Stimulated activated CD4-positive, alpha-beta T cell treated with anti-CD3 and anti-CD28 coated beads, Interleukin-1b, Interleukin-23, amount 100 ng/mL, for 4 hours (primary cell): ENCODE measurements at places on chromosomes 7 and 10.

GRCh38 chr7:91784469-91784868, 96.0 kb downstream of the MTERF1 start:
- no peak for DNase-seq

GRCh38 chr10:18213271-18213670, 73.0 kb downstream of the CACNB2 start:
- DNase-seq = no peak

GRCh38 chr7:138607216-138608126, 93.7 kb downstream of the SVOPL start:
- no peak for DNase-seq

DNA sequence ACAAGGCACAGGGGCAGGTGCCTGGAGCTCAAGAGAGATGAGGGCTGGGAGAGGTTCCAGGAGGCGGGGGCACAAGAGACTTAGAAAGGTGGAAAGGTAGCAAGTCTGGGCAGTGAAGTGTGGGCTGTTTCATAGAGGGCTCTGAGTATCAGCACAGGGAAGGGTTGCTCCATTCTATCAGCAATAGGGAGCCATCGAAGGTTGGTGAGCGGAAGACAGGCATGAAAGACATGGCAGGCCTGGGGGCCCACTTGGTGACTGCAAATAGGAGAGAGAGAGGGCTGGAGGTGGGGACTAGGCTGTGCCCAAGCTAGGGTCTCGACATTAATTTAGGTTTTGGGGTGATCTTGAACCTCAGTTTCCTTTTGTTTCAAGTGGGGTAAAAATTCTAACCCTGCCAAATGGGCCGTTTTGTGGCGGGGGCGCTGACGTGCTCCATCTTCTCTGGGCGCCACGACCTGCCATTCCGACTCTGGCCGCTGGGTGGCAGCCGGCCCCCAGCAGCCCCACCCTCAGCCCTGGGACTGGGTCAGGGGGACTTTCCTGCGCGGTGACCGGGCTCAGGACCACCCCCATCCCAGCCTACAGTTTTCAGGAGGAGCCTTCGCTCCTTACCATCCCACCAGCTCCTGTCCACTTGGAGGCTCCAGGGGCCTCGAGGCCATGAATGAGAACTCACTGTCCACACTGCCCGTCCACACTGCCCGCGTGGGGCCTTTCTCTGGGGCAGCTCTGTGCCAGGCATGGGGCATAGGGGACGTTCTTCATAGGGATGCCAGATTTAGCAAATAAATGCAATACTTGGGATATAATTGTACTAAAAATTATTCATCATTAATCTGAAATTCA, 37.2 kb upstream of the PCBD1 start:
- DNase-seq = peak; percentile 58

DNA sequence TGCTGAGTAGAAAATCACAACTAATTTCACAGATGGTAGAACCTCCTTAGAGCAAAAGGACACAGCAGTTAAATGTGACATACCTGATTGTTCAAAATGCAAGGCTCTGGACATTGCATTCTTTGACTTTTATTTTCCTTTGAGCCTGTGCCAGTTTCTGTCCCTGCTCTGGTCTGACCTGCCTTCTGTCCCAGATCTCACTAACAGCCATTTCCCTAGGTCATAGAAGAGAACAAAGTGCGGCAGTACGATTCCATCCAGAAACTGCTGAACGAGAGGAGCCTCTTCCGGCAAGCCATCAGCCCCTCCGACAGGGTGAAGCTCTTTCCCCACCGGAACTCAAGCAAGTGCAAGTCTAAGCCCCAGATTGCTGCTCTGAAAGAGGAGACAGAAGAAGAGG, 186.9 kb downstream of the CFTR start:
- DNase-seq = no peak

- no peak for DNase-seq
Observed at GRCh38 chr10:61335359-61335758, 117.8 kb downstream of the TMEM26 start.

DNA sequence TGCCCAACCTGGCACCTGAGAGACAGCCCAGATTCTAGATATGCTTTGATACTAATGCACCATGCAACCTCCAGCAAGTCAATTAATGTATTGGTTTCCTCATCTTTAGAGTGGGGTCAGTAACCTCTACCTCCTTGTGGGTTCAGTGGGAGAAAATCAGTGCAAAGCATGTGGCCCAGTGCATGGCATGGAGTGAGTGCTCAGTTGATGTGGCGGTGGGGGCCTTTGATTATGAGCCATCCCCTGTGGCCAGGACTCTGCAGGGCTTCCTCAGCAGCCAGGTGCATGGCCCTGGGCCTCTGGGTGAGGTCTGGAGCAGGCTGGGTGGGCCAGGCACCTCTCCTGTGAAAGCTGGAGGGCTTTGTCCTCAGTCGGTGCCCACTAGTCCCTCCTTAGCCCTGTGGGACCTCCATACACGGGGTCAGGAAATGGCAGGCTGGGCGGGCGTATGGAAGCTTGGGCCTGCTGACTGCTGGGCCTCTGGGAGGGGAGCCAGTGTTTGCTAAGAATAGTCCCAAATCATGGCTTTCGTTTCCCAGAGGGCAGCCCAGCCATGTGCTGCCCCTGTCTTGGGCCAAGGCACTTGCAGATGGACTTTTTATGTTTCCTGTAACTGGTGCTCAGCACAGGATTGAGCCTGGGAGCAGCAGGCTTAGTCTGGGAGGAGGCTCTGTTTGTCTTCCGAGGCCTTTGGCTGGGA, 3.4 kb downstream of the PALD1 start:
- DNase-seq = no peak

GRCh38 chr10:32371101-32371500, 24.1 kb upstream of the EPC1 start:
- DNase-seq = no peak

- DNase-seq = peak; percentile 1
Observed at GRCh38 chr10:66925896-66926715, at the start of gene LRRTM3. Gene LRRTM3, plus strand, starts transcription at chr10:66926036.

GRCh38 chr7:154338701-154339506, 286.7 kb downstream of the DPP6 start:
- no peak for DNase-seq

DNA sequence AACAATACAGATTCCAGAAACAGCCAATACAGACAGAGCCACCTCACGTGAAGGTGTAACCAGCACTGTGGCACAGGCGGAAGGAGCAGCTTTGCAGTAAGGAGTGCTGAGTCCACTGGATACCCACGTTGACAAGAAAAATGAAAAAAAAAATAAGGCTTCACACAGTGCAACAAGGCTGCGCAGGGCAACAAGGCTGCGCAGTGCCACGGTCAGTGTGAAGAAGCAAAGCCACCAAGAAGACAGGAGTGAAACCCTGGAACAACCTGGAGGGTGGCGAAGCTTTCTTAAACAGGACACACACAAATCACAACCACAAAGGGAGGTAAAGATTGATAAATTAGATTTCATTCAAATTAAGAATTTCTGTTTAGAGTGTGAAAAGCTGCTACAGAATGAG, 204.0 kb downstream of the MAD1L1 start:
- no peak for DNase-seq

- DNase-seq = no peak
Observed at GRCh38 chr10:84397735-84398144, 69.4 kb downstream of the CCSER2 start.

GRCh38 chr7:71480791-71481190, 348.8 kb downstream of the GALNT17 start:
- DNase-seq = no peak

GRCh38 chr7:1729773-1730172, 59.7 kb downstream of the ELFN1 start:
- no peak for DNase-seq

DNA sequence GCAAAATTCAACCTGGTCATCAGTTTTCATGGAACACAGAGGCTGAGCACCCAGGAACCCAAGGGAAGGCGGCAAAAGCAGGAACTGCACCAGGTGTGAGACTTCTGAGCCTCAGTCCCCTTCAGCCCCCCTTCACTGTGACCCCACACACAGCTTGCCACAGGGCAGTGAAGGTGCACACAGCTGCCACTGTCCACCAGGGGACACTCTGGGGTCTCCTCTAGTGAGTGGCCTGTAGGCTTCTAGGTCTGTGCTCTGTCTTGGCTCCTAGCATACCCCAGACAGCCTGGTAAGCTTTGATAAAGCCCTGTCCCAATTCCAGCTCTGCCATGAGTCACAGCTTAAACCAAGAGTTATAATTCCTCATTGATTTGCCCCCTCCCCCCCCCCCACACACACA, 12.1 kb downstream of the KCNH2 start:
- no peak for DNase-seq

DNA sequence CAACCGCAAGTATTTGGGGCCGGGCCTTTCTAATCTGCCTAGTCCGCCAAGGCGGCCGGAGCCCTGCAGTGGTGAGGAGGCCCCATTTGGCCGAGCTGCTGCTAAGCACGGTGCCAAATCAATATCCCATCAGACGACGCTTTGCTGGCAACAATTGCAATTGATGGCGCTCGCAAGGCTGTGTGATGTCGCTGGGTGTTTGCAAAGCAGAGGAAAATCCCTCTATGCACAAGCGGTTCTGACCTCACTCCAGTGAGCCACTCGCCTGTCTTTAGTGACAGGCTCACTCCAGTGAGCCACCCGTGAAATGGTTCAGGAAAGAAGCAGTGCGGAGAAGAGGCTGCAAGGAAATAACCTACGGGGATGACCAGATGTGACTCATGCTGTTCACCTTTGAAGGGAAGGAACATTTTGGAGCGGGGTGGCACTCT, 18.3 kb upstream of the PDE1C start:
- DNase-seq = no peak

- DNase-seq = no peak
Observed at GRCh38 chr10:61135276-61135721, 191.3 kb upstream of the RHOBTB1 start.

DNA sequence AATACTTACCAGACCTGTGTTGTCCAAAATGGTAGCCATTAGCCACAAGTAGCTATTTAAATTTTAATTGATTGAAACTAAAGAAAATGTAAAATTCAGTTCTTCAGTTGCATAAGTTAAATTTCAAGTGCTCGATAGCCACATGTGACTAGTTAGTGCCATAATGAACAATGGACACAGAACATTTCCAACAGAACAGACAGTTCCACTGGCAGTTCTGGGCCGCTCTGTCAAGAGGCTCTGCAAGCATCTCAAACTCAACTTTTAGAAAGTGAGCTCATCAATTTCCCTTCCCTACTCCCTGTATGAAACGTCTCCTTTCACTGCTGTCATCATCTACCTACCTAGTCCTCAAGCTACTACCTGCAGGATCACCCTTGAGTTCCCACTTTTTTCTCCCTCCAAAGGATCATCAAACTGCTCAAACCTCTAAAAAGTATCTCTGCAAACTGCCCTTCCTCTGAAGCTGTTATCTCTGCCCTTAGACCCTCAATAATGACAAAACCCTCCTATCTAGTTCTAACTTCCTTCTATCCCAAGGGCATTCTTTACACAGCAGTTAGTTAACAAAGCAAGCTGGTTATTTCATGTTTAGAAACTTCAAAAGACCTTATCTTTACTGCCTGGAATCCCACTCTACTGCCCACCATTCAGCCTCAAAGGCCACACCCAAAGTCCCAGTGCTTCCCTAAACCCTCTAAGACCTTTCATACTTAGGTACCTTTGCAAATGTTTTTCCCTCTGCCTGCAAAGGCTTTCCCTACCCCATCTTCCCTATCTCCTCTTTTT, 20.6 kb downstream of the SHTN1 start:
- DNase-seq = no peak

DNA sequence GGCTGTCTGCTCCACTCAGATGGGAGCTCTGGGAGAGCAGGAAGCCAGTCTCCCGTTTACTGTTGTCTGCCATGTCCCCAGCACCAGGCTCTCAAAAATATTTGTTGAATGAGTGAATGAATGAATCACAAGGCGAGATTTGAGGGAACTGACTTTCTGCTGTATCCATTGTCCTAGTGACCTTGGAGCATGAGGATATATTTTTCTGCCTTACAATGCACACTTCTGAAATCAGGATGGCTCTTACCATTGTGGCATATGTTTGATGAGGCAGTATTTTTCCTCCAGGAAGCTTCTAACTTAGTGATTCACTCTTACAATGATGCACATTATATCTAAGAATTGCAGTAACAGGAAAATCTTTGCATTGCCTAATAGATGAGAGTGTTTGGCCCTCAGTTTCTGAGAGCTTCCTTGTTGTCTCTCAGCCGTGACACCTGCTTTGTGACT, 136.4 kb downstream of the RPS24 start:
- no peak for DNase-seq

DNA sequence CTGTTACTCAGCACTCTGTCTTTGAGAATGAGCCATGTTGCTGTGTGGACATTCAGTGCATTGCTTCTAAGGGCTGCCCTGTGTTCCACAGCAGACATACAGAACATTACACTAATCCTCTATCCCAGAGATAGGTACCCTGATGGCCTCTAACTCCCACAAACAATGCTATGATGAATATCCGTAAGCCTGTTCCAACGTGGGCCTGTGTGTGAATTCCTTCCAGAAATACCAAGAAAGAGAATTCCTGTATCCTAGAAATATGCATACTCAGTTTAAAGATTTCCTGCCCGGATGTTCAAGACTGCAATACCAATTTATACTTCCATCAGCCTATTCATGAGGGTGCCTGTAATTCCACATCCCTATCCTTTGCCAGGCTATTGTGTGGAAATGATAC, 21.3 kb upstream of the ST8SIA6 start:
- no peak for DNase-seq

DNA sequence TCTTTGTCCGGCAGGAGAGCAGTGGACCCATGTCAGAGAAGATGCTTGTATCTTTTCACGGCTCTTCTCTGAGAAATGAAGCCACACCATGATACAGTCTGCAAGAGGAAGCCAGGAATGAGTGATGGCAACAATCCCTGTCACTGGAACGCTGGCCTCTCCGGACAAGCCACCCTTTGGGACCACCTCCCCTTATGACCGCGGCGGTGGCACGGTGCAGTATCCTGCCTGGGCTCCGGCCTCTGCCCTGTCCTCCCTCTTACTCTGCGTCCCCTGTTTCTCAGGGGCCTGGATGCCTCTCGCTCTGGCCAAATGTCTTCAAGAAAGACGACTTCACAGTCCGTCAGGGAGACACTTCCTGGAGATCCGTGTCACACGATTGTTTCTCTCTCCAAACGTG, 370.5 kb downstream of the ZNF716 start:
- no peak for DNase-seq
